ENCODE measurements at places on chromosomes 5 and 9.

GRCh38 chr9:8815931-8816330 is 1016.4 kb upstream of the DMAC1 start:
- no peak for DNase-seq

- no peak for DNase-seq
Observed at GRCh38 chr9:128073253-128073886, 5.3 kb downstream of the SLC25A25 start.

GRCh38 chr5:159440235-159440634 is 109.9 kb upstream of the IL12B start:
- DNase-seq: no peak

DNA sequence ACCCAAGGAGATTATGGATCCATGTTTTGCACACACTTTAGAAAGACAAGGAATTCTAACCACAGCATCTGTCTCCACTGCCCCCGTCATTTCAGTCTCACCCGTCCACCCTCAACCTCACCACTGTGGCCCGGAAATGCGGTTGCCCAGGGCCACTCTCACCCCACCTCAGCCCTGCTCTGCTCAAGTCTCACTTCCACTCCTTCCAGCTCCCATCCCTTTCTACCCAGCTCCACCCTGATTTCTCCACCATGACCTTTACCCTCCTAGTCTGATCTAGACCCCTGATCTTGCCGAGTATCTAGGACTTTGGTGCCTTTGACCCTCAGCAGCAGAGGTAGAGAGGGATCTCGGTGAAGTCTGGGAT is 7.2 kb upstream of the KCNIP1 start:
- DNase-seq: no peak

GRCh38 chr9:89791754-89792153 is 186.9 kb downstream of the GADD45G start:
- DNase-seq: peak; percentile 5

- DNase-seq: no peak
Observed at GRCh38 chr9:107293543-107294085, 10.5 kb downstream of the RAD23B start.

GRCh38 chr9:69785757-69786156 is 25.9 kb upstream of the PTAR1 start:
- DNase-seq: no peak

DNA sequence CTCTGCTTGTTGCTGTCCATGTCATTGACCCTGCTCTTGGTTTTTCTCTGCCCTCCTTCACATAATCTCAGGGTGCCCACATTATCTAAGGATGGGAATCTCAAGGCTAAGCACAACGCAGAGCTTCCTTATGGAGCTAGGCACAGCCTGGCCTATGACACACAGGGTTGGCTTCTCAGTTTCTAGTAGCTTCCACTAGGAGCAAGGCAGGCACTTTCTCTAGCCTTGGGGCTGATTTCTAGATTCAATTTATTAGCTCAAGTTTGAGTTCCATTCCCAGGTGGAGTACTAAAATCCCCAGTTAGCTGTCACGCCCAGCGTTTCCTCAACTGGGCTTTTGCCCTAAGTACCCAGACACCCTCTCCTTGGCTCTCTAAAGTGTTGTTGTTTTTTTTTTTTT is 12.4 kb downstream of the IL4 start:
- DNase-seq: no peak

- DNase-seq: no peak
Observed at GRCh38 chr5:96321345-96321744, 111.7 kb downstream of the PCSK1 start.

- DNase-seq: no peak
Observed at GRCh38 chr9:88233091-88233490, 94.8 kb upstream of the SPATA31C2 start.

DNA sequence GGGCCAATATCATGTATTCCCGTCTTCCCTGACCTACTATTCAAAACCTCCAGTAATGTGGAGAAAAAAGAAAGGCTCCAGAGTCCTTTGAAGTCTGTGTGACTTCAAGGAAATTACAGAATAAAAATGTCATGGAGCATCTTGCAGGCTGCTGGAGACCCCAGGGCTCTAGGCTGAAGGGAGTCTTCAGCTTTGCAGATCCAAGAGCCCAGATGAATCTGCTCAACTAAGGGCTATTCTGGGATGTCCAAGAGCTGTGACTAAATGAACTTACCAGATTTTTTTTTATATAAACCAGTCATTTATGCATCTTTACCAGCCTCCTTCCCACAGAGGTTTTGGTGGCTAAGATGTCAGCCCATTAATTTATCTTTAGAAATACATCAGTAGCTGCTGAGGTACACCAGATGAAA is 167.3 kb downstream of the MUSK start:
- DNase-seq: no peak

DNA sequence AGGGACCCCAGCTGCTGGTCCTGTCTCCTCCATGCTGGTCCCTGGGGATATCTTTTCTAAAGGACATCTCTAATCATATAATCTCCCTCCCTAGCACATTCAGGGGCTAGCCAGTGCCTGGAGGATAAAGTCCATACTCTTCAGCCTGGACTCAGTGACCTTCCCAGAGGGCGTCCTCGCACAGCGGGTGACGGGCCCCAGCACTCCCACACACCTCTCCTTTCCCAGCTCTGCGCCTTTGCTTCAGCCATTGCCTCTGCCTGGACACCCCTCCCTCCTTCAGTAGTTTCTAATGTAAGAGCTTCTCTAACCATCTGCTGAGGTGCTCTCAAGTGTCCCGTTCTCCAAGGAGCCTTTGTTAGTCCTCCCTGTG is 15.2 kb upstream of the TNIP1 start:
- DNase-seq: no peak

GRCh38 chr9:107960916-107961315 is 471.3 kb upstream of the KLF4 start:
- DNase-seq: no peak

DNA sequence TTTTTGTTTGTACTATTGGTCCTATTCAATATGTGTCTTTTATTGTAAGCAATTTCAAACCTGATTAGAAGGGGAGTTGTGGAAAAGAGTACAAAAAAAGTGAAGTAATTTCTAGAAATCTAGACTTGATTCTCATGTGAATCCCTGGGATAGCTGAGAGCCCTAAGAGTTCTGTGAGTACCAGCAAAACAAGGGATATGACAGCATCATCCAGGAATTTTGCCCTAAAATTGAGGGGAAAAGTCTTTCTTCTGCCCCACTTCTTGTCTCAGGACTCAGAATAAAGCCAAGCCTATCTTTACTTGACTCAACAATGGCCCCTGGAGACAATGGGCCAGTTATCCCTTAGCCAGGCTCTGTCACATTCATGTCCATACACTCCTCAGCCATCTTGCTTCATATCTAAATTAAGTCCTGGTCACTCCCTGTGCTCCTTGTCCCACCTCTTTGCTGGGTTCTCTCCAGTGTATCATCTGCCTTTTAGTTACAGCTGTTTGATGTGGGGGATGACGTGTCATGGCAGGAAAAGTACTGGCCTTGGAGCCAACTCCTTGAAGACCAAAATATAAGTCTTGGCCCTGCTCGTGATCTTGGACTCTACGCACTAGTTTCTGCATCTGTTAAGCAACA is 81.2 kb downstream of the ADAMTS12 start:
- DNase-seq: no peak

- DNase-seq: no peak
Observed at GRCh38 chr5:103272377-103272776, 13.8 kb downstream of the MACIR start.

DNA sequence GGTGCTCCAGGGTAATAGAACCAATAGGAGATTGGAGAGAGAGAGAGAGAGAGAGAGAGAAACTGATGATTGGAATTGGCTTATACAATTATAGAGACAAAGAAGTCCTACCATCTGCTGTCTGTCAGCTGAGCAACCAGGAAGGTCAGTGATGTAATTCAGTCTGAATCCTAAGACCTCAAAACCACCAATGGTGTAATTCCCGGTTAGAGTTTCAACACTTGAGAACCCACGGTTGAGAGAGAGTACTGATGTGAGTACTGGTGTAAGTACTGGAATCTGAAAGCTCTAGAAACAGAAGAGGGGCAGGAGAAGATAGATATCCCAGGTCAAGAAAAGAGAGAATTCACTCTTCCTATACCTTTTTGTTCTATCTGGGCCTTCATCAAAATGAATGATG is 775.8 kb downstream of the EFNA5 start:
- DNase-seq: no peak

GRCh38 chr9:96619124-96619465 is 548 bp downstream of the CDC14B start:
- DNase-seq: no peak

DNA sequence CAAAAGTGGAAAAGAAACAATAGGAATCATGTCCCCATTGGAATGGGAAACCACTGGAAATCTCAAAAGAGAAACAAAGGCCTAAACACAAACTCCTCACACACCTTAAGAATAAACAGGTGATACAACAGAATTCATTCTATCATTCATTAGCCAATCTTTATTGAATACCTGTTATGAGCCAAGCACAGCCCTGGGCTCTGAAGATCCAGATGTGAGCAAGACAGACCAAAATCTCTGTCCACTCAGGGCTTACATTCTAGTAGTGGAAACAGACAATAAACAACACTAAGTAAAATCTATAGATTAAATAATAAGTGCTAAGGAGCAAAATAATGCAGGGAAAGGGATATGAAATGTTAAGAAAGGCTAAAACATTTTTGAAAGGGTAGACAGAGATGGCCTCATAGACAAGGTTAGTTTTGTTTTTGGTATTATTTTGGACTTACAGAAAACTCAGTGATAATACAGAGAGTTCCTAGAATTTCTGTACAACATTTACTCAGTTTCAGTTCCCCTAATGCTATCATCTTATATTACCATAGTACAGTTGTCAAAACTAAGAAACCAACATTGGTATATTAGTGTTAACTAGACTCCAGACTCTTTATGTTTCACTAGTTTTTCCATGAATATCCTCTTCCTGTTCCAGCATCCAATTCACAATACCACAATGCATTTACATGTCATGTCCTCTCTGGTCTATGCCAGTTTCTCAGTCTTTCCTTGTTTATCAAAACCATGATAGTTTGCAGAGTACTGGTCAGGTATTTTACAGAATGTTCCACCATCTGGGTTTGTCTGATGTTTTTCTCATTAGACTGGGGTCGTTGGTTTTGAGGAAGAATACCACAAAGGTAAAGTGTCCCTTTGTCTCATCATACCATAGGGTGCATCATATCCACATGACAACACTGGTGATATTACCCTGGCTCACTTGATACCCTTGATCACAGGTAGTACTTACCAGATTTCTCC is 103.7 kb downstream of the SIL1 start:
- no peak for DNase-seq

- no peak for DNase-seq
Observed at GRCh38 chr9:133875131-133875530, 117.0 kb downstream of the VAV2 start.

DNA sequence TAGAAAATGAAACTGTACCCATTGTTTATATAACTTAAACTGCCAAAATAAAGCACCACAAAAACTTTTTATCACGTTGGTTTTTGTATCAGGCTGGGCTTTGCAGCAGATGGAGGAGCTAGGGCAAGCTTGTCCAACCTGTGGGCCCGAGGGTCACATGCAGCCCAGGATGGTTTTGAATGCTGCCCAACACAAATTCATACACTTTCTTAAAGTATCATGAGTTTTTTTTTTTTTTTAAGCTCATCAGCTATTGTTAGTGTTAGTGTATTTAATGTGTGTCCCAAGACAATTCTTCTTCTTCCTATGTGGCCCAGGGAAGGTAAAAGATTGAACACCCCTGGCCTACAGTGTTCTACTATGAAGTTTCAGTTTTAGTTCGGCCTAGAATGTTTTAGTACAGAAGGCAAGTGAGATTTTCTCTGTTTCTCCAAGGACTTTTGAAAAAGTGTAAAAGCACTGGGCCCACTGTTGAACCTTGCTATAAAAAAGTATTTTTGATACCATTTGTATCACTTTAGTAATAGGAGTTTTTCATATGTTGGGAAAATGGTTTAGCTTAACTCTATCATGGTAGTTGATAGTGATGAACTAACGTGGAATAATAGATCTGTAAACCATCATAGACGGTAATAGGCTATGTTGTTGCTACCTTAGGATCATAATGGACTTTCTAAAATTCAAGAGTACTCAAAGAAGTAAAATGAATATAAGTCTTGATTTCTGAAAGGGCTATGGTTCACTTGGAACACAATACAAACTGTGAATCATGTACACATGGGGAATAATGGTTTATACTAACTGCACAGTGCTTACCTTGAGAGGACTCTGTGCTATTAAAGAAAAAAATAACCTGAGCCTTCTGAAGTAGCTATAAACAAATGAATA is 2.9 kb downstream of the CDKN2A start:
- DNase-seq: peak; percentile 43

DNA sequence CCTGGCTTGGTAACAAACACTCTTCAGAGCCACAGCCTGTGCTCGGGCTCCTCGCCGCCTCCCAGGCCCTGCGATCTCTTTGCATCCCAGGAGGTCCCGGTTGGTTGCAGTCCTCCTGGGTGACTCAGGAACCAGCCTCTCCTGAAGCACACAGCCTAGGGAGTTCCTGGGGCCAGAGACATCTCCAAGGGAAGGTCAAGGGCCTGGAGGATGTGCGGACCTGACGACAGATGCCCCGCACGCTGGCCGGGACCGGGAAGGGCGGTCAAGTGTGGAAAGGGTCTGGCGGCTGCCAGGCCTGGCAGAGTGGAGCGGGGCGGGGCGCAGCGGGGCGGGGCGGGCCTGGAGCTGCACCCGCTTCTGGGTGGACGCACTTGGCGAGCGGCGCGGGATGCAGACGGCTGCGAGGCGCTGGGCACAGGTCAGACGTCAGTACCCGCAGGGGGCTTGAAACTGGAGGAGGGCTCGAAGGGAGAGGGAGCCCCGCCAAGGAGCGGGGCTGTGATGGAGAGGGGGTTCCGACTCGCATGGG is 45.0 kb upstream of the PRSS3 start:
- peak; percentile 20 for DNase-seq

DNA sequence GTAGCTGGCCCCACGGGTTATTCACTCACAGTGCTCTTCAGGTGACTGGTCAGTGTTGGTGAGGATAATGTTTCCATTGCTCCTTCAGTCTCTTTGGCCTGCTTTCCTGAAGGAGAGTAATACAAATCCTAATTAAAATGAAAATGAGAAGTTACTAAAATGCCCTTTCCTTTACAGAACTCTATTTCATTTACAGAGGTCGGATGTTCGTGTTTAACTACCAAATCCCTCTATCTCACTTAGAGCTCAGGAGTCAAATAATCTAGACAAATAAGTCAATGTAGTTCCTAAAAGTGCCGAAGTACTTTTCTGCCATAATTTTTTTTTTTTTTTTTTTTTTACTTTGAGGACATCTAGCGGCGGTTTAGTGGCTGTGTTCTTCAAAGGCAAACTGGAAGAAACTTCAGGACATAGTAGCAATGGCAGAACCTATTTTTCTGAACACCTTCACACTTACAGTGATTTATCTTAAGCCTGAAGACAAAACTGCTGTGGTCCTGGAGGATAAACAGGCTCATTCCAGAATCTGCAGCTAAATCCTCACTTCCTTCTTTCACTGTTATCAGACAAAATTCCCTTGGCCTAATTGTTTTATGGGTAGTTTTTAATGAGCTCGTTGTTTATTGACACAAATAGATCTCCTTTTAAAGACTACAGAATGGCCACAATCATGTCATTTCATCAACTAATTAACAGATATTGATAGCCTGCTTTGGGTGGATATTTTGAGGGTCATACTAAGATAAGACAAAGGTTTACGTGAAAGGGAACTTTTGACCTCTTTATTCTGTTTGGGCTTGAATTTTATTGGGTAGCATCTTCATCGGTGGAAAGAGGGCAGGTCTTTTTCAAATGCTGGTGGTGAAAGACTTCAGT is 207.6 kb upstream of the DMRTA1 start:
- peak; percentile 37 for DNase-seq

GRCh38 chr9:125183054-125183453 is 6.5 kb downstream of the PPP6C start:
- no peak for DNase-seq

- DNase-seq: no peak
Observed at GRCh38 chr9:17726298-17726697, 147.4 kb downstream of the SH3GL2 start.

- no peak for DNase-seq
Observed at GRCh38 chr9:113219969-113220368, 1.1 kb downstream of the FKBP15 start.

Data from NCI-H1092 treated with DMSO at 0.1 percent for 48 hours (cell line).